ENCODE measurements at places on chromosomes 2 and 18. TPM values are rescaled to one million over a fixed set of nuclear protein-coding genes. Genes with fewer than 3 reads are reported as not detected.

GRCh38 chr2:235727174-235727573 is 233.3 kb downstream of the AGAP1 start:
- no peak for DNase-seq

Gene COL4A4
- polyA plus RNA-seq = 65.3 TPM

DNA sequence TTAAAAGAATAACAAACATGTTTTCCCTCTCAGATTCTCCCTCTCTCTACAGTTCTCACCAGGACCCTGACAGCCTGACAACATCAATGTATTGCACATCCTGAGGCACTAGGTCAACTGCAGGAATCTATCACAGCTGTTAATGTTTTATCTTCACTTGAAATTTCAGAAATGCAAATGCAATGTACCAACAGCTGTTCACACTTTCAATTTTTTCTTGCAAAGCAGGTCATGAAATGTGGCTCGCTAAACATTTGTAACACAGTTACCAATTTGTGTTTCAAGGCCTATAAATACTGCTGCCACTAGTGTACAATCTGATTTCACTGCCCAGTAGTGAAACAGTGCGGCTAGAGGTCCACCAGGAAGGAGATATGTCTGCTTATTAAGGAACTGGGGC is 147.8 kb downstream of the EXOC6B start:
- DNase-seq = no peak

DNA sequence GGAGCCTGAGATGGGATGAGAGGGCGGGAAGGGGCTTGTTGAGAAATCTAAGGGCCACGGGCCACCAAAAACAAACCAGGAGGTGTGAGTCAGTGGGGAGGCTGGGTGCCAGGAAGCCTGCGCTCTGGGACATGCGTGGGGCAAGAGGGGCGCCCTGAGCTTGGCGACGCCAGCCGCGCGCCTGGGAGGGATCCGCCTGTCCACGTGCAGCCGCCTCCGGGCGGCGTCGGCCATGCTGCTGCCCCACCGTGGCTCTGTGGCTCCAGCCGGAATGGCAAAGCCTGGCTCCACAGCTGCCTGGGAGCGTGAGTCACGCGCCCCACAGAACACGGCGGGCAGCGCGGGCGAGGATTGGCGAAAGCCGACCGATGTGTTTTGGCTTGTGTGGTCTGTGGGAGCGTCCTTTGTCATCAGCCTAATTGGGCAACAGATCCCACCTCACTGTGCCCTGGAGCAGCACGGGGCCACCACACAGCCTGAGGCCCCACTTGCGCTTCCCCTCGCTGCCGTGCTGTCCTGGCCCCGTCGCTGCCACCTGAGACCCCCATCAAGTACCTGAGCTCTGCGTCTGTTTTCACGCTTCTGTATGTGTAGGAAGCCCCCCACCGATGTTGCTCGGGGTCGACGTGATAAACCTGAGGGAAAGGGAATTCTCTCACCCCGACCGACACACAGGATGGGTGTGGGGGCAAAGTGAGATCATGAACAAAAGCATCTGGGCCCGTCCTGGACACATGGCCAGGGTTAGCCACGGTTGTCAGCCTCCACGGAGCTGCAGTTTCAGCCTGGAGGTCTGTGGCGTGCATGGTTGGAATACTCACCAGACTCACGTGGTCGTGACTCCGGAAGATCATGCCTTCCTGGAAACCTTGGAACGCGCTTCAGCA is 80.5 kb downstream of the NFATC1 start:
- DNase-seq = no peak

DNA sequence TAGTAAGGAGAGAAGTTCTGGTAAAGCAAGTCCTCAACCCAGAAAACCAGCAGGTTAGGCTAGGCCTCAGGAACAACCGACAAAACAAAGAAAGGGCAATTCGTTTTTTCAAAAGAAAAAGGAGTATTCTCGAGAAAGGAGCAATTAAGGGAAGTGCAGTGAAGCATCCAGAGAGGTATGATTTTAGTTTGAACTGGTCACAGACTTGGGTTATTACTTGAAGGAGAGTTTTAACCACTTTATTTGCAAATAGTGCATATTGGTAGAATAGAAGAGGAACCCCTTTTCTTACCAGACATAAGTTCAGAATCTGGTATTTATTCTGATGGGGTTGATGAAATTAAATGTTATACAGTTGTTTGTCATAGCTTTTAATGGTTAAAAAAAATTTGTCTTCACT is 110.0 kb upstream of the GCFC2 start:
- DNase-seq = no peak

Gene DARS1
- 148 TPM for polyA plus RNA-seq

DNA sequence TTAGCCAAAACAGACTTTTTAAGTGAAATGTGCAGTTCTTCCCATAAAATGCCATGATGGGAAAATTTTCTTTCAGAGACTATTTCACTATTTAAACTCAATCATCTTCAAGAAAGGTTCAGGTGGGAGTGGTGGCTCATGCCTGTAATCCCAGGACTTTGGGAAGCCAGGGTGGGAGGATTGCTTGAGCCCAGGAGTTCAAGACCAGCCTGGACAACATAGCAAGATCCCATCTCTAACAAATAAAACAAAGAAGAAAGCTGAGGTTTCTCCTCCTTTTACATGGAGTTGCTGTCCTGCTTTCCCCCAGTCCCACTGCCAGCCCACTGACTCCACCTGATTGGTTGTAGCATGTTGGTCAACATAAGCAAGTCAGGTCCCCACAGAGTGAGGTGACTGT is 25.8 kb upstream of the SOS1 start:
- DNase-seq = no peak

DNA sequence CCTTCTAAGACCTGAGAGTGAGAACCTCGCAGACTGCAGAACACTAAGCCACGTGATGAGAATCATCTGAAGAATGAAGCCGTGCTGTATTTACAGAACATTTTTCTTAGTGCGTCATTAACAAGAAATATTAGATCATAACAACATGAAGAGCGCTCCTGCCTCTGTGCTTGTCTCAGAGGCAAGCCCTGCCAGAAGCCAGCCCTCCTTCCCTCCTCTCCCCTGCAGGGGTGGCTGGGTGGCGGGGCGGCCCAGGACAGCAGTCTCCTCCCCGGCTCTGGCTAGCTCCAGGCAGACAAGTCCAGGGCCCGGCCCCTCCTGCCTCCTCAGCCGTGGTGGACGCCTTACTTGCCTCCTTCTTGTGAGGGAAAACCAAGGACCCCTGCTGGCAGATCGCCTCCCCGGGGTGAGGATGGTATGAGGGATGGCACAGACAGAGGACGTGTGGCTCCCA is 262.7 kb downstream of the TWIST2 start:
- DNase-seq = no peak

DNA sequence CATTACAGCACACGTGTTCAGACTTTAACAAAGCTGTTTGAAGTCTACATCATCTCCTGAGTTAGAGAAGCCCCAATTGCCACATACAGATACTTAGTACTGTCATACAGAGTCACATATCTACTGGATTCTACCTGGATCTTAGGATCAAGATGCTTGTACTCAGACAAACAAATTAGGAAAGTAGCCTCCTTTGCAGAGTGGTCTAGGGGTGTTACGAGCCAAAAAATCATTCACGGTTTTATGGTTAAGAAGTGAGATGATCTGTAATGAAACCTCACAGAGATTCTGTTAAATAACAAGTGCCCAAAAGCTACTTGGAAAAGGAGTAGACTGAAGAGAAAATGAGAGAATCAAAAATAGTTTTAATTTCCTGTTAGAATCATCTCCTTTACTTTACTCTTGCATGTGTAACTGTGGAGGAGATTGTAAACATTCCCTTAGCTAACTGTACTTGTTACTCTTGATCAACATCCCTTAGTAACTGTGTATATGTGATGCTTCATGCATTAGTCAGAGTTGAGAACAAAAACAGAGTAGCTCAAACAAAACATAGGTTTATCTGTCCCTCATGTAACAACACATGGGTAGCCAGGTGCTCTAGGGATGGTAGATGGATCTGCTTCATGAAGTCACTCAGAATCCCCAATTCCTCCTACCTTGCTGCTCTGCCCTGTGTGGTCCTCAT is 16.4 kb upstream of the IL1RL1 start:
- DNase-seq = no peak

Gene KCNIP3
- polyA plus RNA-seq = 10.0 TPM

GRCh38 chr2:111099402-111099801 is 21.3 kb upstream of the BCL2L11 start:
- no peak for DNase-seq

DNA sequence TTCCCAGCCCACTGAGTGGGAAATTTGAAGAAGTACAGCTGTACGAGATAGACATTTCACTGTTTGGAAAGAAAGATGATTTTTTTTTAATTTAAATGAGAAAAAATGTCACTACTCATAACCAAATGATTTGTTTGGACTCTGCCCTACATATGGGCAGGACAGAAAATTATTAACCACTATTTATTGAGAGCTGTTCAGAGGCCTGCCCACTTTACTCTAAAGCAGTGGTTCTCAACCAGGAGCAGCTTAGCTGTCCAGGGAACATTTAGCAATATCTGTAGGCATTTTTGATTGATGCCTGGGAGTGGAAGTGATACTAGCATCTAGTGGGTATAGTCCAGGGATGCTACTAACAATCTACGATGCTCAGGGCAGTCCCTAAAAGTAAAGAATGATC is 13.4 kb upstream of the DTNA start:
- no peak for DNase-seq

DNA sequence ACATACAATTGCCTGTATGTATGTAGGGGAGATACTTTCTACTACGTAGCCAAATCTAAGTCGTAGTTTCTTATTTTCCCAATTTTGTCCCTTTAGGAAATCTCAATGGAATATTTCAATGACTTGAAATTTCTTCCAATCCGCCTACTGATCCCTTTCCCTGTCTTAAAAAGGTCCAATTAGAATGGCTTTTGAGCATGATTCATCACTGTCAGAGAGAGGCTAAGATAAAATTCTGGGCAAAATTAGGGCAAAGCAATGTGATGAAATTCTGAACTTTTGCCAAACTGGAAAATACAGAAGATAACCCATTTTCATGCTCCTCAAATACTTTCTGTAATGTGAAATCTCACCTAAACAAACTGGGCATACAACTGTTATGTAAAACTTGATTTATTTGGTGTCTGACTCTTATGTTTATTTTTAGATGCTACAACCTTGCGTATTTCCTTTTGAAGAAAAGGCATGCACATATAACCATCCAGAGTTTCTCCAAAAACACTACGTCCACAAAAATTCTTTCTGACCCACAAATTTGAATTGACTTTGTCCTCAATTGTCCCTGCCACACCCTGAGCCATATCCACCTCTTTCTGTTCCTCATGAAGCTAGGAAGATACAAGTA is 147.1 kb downstream of the IKZF2 start:
- no peak for DNase-seq

Gene MAP3K19
- not detected for polyA plus RNA-seq

Gene ZNF638
- polyA plus RNA-seq = 138 TPM

Gene KCNE4
- 14.0 TPM for polyA plus RNA-seq

- no peak for DNase-seq
These were observed 132.8 kb downstream of the MEIS1 start for GRCh38 chr2:66567729-66568128.

Gene DSG1
- 0.08 TPM for polyA plus RNA-seq

Gene NT5DC4
- 1.2 TPM for polyA plus RNA-seq

Gene CPS1
- polyA plus RNA-seq = 8.4 TPM

Gene FOXD4L1
- polyA plus RNA-seq = 0.08 TPM

GRCh38 chr2:85843543-85843942 is 45.2 kb downstream of the ST3GAL5 start:
- DNase-seq = no peak

- DNase-seq = no peak
These were observed 152.0 kb upstream of the RAB6C start for GRCh38 chr2:129827311-129828090.

Gene GKN2
- polyA plus RNA-seq = not detected

DNA sequence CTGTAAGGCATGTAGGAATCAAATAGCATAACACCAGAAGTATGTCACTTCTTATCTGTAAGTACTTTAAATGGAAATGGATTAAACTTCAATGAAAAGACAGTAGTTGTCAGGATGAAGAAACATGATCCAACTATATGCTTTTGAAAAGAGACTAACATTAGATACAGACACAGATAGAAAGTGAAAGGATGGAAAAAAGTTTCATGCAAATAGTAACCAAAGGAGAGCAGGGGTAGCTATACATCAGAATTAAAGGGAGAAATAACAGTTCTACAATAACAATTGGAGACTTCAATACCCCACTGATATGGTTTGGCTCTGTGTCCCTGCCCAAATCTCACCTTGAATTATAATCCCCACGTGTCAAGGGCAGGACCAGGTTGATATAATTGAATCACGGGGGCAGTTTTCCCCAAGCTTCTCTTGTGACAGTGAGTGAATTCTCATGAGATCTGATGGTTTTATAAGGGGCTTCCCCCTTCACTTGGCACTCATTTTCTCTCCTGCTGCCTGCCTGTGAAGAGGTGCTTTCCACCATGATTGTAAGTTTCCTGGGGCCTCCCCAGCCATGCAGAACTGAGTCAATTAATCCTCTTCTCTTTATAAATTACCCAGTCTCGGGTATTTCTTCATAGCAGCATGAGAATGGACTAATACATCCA is 205.4 kb upstream of the CDH2 start:
- DNase-seq = no peak

GRCh38 chr2:238424313-238424700 is 2.4 kb upstream of the ASB1 start:
- DNase-seq = no peak

- DNase-seq = no peak
These were observed 148.5 kb downstream of the SPP2 start for GRCh38 chr2:234198976-234199375.

DNA sequence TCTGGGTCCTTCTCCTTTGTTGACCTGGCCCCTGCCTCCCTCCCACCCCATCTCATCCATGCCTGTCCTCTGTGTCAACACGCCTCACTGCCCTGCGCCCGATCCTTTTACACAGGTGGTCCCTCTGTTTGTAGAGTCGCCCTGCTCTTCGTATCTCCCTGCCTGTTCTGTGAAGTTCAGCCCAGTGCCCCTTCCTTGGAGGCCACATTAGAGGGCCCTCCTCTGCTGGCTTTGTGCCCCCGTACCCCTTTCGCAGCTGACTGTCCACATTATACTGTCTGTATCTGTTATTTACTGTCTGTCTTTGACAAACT is 25.5 kb downstream of the ASAP2 start:
- no peak for DNase-seq

- no peak for DNase-seq
These were observed 88.2 kb downstream of the MTCL1 start for GRCh38 chr18:8793445-8794155.

DNA sequence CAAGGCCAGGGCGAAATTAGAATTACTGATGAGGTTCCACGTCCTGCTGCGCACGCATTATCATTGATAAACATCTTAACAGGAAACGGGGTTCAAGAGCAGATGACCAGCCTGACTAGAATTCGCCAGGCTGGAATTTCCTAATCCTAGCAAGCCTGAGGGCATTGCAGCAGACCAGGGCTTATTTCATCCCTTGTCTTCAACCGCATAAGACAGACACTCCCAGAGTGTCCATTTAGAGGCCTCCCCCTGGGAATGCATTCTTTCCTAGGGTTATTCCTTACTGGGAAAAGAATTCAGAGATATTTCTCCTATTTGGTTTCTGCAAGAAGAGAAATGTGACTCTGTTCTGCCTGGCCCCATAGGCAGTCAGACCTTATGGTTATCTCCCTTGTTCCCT is 486.8 kb downstream of the DPP10 start:
- DNase-seq = no peak

DNA sequence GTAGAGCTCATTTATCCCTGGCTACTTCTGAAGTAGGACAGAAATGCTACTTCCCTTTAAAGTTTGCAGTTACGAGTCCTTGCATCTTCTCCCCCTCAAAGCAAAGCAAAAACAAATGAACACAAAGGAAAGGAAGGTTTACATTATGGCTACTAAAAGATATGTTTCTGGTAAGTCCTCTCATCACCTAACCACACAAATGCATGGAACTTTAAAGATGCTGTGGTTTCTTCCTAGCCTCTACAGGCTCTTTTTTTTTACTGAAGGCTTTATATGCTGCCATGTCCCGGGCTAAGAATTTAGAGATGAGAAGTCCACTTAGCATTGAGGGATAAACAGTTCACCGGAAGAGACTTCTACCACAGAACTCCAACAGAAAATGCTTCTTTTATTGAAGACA is 291.2 kb downstream of the SS18 start:
- no peak for DNase-seq

All from left renal pelvis (tissue), 4 donors.